ENCODE measurements at places on chromosomes 1 and 21.

GRCh38 chr21:35982717-35983116 is 77.6 kb downstream of the SETD4 start:
- no peak for DNase-seq

GRCh38 chr1:213123087-213123486 is 72.0 kb downstream of the RPS6KC1 start:
- no peak for DNase-seq

GRCh38 chr1:241647658-241648057 is 4.4 kb upstream of the WDR64 start:
- no peak for DNase-seq

DNA sequence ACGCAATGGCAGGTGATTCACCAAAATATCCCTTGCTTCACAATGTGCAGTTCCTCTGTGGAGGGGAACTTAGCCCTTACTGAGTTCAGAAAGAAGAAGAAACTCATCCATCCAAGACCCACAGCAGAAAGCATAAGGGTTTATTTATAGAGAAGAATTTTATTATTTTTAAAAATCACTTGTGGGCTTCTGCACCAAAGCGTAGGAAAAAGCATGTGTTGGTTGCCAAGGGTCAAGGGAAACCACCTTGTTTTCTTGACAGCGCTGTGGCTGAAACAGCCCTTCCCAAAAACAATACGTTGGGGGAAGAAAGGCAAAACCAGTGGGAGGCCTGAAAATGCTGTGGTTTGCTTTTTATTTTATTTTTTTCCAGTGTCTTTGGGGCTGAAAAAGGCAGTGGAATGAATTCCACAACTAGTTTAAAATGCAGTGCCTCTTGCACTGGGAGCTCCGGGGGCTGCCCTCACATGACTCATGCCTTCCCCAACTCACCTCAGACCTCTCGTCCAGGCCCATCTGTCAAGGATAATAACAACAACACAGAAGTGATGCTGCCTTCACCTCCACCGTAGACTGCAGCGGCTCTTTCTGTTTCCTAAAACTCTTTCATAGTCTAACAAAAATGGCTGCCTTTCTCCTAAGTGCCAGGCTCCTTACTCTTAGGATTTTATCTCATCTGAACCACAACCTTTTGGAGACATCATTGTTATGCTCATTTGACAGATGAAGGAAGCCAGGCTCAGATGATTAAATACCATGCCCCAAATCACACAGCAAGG is 224.2 kb upstream of the JUN start:
- peak; percentile 39 for DNase-seq

DNA sequence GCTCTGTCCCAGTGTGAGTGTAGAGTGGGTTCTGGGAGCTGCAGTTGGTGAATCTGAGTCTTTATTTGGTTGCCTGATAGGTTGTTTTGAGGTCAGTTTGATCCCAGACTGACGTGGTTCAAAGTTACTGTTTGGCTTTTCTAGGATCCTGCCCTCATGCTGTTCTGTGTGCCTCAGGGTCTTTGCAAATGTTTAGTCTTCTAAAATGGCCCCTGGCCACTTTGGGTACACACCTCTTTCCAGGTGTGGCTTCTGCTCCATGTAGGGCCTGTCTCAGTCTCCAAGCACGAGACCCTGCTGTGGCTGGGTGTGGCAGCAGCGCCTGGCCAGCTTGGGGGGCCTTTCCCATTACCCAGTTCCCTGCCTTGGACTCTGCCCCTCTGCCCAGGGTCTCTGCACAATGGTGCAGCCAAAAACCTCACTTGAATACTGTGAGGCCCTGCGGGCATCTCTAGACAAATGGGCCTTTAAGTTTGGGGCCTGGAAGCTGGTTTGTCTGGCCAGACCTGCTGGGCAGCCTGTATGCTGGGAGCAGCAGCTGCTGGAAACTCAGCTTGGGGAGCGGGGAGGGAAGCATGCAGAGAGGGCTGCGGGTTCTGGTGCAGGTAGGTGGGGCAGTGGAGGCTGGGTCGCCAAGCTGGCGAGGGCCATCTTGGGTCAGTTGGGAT is 5.6 kb downstream of the PTPRF start:
- no peak for DNase-seq

DNA sequence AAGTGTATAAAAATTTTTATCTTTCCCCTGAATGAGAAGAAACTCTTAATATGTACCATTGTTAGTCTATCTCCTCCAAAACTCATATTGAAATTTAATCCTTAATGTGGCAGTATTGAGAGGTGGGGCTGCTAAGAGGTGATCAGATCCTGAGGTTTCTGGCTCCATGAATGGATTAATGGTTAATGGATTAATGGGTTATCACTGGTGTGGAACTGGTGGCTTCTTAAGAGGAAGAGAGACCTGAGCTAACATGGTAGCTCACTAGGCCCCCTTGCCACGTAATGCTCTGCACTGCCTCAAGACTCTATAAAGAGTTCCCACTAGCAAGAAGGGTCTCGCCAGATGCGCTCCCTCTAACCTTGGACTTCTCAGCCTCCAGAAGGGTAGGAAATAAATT is 70.6 kb upstream of the ZBTB18 start:
- no peak for DNase-seq

- DNase-seq, result no peak
Observed at GRCh38 chr21:31914472-31914871, 41.7 kb downstream of the HUNK start.

GRCh38 chr1:121517586-121518230 is 332.9 kb downstream of the SRGAP2C start:
- no peak for DNase-seq

- DNase-seq, result no peak
Observed at GRCh38 chr1:167126811-167127210, 32.9 kb downstream of the STYXL2 start.

GRCh38 chr1:99621340-99621901 is 24.5 kb upstream of the PALMD start:
- no peak for DNase-seq

DNA sequence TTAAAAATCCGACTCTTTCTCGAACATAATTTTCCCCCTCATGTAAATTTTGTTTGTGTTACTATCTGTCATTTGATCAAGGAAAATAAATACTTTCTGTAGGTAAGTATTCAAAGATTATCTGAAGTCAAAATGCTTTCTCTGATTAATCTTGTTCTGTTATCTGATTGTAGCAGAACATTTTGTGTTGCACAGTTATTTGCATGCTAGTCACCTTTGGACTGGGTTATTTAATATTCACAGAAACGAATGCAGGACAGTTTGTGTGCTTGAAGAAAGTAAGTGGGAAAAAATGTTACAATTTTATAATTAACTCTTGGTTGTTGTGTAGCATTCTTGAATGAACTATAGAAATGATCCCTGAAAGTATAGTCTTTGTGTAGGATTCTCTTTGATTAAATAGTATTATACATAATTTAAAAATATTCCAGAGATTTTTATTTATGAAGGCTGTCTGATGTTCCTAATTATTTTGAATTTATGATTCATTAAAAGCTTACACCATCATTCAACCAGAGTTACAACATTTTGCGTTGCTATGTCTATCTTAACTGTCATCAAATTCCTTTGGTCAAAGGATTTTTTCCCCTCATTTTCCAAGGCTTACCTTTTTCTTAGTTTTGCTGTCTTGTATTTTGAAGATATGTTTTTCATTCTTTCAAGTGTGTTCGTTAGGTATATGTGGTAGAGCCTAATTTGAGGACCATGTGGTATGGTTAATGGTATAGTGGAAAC is 176.6 kb downstream of the GIPC2 start:
- no peak for DNase-seq

- DNase-seq, result no peak
Observed at GRCh38 chr1:205672395-205672889, 7.9 kb downstream of the SLC45A3 start.

- no peak for DNase-seq
Observed at GRCh38 chr1:63248216-63248615, 74.2 kb upstream of the FOXD3 start.

GRCh38 chr1:219266524-219266923 is 92.8 kb downstream of the LYPLAL1 start:
- DNase-seq, result no peak

DNA sequence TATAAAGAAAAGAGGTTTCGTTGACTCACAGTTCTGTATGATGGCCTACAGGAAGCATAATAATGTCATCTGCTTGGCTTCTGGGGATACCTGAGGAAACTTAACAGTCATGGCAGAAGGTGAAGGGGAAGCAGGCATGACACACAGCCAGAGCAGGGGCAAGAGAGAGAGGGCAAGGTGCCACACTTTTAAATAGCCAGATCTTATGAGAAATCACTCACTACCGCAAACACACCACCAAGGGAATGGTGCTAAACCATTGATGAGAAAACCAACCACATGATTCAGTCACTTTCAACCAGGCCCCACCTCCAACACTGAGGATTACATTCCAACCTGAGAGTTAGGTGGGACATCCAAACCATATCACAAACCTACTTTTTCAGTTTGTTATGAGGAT is 245.9 kb upstream of the SGIP1 start:
- DNase-seq, result no peak

DNA sequence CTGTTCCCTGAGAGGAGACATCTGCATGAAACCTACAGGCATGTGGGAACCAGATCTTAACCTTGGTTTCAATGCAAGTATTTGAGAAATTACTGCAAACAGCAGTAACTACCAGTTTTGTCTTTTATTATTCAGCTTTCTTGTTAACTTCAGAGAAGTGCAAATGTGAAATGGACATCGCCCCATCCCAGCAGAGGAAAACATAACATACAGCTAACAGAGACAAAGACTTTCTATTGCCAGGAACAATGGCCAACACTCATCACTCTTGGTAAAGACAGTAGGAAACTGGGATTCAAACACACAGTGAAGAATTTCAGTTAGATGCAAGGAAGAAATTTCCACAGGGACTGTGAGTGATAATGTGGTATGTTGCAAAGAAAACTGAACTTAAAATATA is 115.1 kb downstream of the SLC30A10 start:
- no peak for DNase-seq

DNA sequence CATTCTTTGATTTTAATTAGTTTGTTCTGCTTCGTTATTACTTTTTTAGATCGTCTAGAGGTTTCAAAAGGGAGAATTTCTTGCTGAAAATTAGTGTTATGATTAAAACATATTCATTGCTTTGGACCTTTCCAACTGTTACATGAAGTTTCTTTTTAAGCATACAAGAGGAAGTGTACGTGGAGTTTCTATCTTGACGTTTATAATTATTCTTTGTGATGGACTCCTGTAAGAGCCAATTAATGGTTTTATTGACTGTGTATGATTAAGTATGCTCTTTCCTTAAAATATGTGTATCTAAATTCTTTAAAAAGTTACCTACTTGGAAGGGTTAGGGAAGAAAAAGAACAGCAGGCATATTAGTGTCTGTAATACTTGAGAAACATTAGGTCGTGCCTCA is 37.8 kb downstream of the SPEN start:
- no peak for DNase-seq

DNA sequence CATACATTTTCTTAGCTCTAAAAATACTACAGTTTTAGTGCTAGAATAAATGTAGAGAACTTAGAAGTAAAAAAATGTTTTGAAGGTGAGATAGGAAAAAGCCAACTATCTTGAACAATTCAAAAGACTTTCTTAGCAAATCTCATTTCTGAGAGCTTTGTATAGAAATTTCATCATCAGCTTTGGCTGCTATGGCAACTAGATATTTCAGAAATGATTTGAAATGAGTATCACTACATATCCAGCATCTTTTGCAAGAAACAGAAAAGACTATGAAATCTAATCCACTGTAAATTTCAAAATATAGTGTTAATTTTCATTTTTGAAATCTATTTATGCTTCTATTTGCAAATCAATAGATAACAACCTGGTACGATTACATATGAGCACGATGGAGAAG is 57.7 kb downstream of the RGS7 start:
- no peak for DNase-seq

DNA sequence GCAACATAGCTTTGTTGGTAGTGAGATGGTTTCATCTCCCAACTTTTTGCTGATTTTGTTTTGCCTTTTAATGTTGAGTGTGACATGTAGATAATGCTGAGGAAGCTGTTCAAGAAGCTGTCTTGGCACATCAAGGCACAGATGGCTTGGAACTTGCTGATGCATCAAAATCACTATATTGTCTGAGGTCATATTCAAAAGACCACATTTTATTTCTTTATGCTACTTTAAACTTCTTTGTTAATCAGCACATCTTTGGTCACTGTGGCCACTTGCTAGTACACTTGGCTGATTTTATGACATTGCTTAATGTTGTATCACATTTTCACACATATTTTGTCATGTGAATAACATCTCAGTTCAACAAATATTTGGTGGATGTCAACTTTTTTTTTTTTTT is 87.1 kb upstream of the BCL10 start:
- no peak for DNase-seq

DNA sequence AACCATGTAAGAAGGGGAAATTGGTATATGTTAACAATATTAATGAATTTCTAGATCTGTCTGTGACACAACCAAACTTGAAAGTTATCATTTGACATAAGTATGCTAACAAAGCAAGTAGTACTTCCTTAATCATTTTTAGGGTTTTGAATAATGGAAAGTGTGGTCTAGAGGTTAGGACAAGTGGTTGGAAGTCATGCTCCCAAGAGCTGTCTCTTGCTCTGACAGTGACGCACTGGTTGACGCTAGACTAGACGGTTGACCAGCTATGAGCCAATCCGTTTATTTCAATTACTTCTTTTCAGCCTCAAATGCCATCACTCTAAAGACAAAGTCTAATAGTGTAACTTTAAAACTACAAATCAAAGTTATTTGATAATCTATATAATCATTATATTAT is 20.7 kb upstream of the RGS1 start:
- DNase-seq, result no peak

GRCh38 chr1:185917646-185918045 is 183.5 kb downstream of the HMCN1 start:
- DNase-seq, result no peak

GRCh38 chr1:29856340-29857114 is 620.2 kb downstream of the PTPRU start:
- DNase-seq, result no peak

DNA sequence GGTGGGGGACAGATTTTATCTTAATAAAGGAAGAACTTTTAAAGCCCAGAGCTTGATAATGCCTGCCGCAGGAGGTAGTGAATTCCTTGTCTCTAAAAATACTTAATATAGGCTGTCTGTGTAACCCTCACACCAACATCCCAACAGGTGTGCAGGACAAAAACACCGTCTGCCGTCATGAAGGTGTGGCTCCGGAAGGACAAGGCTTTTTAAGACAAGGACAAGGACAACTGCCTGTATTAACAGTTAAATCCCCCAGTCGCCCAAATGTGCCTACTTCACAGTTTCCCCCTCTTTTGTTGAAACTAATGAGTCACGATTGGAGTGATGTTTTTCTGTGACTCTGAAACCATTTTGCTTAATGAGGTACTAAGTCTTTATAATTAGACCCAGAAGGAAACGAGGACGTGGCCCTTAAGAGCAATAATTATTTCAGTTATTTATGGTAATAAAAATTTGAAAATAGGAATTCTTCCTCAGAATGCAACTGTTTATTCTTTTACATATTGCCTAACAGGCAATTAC is 27.3 kb upstream of the SPATA6 start:
- DNase-seq, result no peak

DNA sequence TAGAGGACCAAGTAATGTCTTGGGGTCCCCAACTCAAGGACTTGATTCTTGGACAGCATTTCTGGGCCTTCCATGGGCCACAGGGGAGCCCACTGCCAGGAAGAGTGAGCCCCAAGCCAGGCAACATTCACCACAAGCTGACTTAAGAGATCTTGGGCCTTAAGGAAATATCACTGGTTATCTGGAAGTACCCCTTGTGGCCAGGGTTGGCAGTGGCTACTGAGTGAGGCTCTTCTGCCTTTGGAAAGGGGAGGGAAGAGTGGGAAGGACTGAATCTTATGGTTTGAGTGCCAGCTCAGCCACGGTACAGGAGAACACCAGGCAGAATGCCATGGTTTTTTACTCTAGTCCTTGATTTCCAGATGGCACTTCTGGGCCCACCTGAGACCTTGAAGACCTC is 228.9 kb upstream of the RGS18 start:
- DNase-seq, result no peak

GRCh38 chr1:97084546-97084945 is 363.0 kb downstream of the PTBP2 start:
- no peak for DNase-seq

Data from activated CD4-positive, alpha-beta T cell treated with anti-CD3 and anti-CD28 coated beads, Interleukin-2, amount 50 U/mL, for 48 hours (primary cell).